ENCODE measurements at places on chromosomes 5 and 9.

DNA sequence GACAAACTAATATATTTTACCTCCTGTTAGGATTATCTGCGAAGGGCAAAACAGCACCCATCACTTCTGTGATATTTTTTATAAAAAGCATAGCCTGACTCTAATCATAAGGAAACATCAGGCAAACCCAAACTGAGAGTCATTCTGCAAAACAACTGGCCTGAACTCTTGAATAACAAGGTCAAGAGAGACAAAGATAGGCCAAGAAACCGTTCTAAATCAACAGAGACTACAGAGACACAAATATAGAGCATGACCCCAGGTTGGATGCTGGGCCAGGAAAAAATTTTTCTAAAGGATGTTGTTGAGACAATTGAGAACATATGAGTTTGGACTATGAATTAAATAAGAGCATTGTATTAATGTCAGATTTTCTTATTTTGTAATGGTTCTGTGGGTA is 384.9 kb downstream of the NFIB start:
- no peaks in the 10 kb centered on the region for H3K4me1 ChIP-seq
- no peak overlapping the region for H3K4me3 ChIP-seq
- H3K27me3 ChIP-seq, result no peaks in the 10 kb centered on the region
- DNase-seq, result no peak
- H3K27ac ChIP-seq, result no peak overlapping the region
- no peaks in the 10 kb centered on the region for H3K36me3 ChIP-seq

GRCh38 chr5:68369457-68370125 is 154.0 kb downstream of the PIK3R1 start:
- H3K4me3 ChIP-seq, result no peak overlapping the region
- no peaks in the 10 kb centered on the region for H3K27me3 ChIP-seq
- DNase-seq, result no peak
- no peaks in the 10 kb centered on the region for H3K4me1 ChIP-seq
- H3K36me3 ChIP-seq, result no peaks in the 10 kb centered on the region
- no peak overlapping the region for H3K27ac ChIP-seq

GRCh38 chr5:40378396-40379177 is 301.1 kb upstream of the PTGER4 start:
- H3K4me1 ChIP-seq, result no peaks in the 10 kb centered on the region
- H3K4me3 ChIP-seq, result no peak overlapping the region
- no peak overlapping the region for H3K27ac ChIP-seq
- no peaks in the 10 kb centered on the region for H3K36me3 ChIP-seq
- H3K27me3 ChIP-seq, result no peaks in the 10 kb centered on the region
- DNase-seq, result no peak

GRCh38 chr5:148384380-148384737 is 601 bp downstream of the FBXO38 start:
- peaks cover 2% of the 10 kb centered on the region for H3K36me3 ChIP-seq
- peaks cover 57% of the 10 kb centered on the region for H3K4me1 ChIP-seq
- H3K4me3 ChIP-seq, result peak overlapping the region; percentile 90
- H3K27ac ChIP-seq, result peak overlapping the region; percentile 94
- no peaks in the 10 kb centered on the region for H3K27me3 ChIP-seq

DNA sequence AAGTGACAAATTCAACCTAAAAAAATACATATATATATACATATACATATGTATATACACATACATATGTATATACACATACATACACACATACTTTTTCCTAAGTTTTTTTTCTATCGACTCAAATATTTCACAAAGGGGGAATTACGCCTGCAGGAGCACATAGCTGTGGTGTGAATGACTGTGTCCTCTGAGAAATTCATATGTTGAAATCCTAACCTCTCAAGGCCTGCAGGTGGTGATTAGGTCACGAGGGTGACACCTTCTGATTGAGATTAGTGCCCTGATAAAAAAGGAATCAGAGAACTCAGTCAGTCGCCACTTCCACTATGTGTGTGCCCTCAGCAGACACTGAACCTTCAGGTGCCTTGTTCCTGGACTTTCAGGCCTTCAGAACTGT is 248.7 kb downstream of the SEMA5A start:
- H3K4me1 ChIP-seq, result no peaks in the 10 kb centered on the region
- H3K4me3 ChIP-seq, result no peak overlapping the region
- DNase-seq, result no peak
- no peaks in the 10 kb centered on the region for H3K27me3 ChIP-seq
- H3K27ac ChIP-seq, result no peak overlapping the region
- no peaks in the 10 kb centered on the region for H3K36me3 ChIP-seq

- H3K27me3 ChIP-seq, result no peaks in the 10 kb centered on the region
- H3K27ac ChIP-seq, result no peak overlapping the region
- no peak overlapping the region for H3K4me3 ChIP-seq
- no peaks in the 10 kb centered on the region for H3K4me1 ChIP-seq
- H3K36me3 ChIP-seq, result no peaks in the 10 kb centered on the region
These were observed 75.6 kb upstream of the VLDLR start for GRCh38 chr9:2545881-2546490.

DNA sequence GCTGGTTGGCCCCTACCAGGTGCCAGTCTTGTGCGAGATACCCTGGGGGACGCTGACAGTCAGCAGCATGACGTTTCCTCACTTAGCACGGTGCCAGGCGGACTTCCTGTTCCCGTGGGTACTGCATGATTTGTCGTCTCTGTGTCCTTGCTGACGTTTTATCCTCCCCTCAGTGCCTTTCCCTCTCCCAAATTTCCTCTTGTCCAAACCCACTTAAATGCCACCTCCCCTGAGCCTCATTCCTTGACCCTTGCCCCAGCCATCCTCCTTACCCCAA is 60.6 kb upstream of the SAP30L start:
- peak; percentile 26 for DNase-seq
- H3K27me3 ChIP-seq, result no peaks in the 10 kb centered on the region
- H3K4me3 ChIP-seq, result no peak overlapping the region
- H3K27ac ChIP-seq, result no peak overlapping the region
- H3K4me1 ChIP-seq, result no peaks in the 10 kb centered on the region

DNA sequence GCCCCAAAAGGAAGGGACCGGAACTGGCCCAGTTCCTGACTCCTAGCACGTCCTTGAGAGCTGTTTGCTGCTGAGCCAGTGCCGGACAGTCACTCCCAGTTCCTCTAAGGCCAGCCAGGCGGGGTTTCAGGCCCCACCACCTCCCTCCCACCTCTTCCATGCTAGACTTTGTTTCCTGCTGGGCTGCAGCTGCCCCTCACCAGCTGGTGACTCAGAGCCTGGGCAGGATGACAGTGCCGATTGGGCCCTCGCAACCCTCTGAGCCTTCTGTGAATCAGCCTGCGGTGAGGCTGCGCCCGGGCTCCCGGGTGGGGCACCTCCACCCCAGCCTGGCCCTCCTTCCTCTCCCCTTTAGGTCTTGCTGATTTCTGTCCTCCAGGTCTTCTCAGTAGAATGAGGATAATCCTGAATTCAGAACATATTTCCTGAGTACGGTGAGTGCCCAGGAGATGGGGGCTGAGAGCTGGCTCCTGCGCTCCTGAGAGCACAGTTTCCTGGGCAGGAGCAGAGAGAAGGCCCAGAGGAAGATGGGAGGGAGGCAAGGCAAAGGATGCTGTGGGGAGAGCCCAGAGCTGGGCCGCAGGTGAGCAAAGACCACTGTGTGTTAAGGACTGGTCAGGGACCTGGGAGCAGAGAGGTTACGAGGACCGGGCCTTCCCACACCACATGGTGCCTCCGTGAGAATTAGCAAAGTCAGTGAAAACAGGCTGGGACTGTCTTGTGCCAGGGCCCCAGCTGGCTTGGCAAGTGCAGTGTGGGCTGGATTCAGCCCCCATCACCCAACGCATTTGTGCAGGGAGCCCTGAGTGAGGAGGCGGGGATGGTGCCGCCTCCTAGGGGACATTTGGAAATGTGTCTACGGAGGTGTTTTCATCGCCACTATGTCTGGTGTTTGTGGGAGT is 32.9 kb upstream of the STXBP1 start:
- H3K27me3 ChIP-seq, result no peaks in the 10 kb centered on the region
- peak; percentile 76 for DNase-seq

DNA sequence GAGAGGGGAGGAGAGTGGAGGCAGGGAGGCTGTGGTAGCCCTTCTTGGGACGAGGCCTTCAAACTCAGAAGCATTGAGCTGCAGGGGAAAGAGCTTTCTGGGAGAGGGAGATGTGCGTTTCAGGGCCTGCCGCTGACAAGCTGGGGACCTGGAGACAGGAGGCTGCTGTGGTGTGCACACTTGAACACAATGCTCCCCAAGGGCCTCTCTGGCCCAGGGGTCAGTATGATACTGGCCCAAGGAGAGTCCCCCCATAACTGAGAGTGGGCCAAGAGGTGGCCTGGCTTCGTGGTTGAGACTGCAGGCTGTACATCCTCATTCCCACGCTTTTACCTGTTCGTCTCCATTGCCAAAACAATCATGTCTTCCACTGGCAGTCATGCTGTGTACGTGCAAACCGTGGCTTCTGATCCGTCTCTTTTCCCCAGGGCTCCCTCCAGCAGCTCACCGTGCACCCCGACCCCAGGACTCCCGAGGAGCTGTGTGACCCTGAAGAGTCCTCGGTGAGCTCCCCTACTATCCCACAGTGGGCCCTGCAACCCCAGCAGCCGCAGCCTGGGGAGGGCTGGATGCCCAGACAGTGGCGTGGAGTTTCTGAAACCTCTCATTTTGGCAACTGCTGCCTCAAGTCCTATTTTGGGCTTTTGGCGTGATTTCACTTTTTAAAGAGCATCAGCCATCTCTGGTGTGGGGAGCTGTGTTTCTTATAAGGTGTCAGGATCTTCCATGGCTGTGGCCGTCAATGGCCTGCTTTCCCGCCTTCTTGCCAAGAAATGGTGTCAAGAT is 43.4 kb downstream of the COL15A1 start:
- no peak for DNase-seq
- H3K4me3 ChIP-seq, result no peak overlapping the region
- H3K4me1 ChIP-seq, result no peaks in the 10 kb centered on the region
- H3K27ac ChIP-seq, result peak overlapping the region; percentile 36

- no peak for DNase-seq
- H3K27ac ChIP-seq, result no peak overlapping the region
- no peaks in the 10 kb centered on the region for H3K4me1 ChIP-seq
- no peaks in the 10 kb centered on the region for H3K27me3 ChIP-seq
- no peak overlapping the region for H3K4me3 ChIP-seq
- H3K36me3 ChIP-seq, result no peaks in the 10 kb centered on the region
These were observed 24.1 kb downstream of the BNC2 start for GRCh38 chr9:16846367-16846766.

- peaks cover 20% of the 10 kb centered on the region for H3K4me1 ChIP-seq
- no peak for DNase-seq
- no peaks in the 10 kb centered on the region for H3K27me3 ChIP-seq
- H3K4me3 ChIP-seq, result no peak overlapping the region
- H3K27ac ChIP-seq, result no peak overlapping the region
- H3K36me3 ChIP-seq, result no peaks in the 10 kb centered on the region
These were observed 418.0 kb downstream of the CETN3 start for GRCh38 chr5:89991592-89991991.

- no peaks in the 10 kb centered on the region for H3K4me1 ChIP-seq
- no peak overlapping the region for H3K4me3 ChIP-seq
- H3K36me3 ChIP-seq, result no peaks in the 10 kb centered on the region
- DNase-seq, result no peak
- no peak overlapping the region for H3K27ac ChIP-seq
These were observed 231.3 kb downstream of the FSTL4 start for GRCh38 chr5:133381041-133381440.

DNA sequence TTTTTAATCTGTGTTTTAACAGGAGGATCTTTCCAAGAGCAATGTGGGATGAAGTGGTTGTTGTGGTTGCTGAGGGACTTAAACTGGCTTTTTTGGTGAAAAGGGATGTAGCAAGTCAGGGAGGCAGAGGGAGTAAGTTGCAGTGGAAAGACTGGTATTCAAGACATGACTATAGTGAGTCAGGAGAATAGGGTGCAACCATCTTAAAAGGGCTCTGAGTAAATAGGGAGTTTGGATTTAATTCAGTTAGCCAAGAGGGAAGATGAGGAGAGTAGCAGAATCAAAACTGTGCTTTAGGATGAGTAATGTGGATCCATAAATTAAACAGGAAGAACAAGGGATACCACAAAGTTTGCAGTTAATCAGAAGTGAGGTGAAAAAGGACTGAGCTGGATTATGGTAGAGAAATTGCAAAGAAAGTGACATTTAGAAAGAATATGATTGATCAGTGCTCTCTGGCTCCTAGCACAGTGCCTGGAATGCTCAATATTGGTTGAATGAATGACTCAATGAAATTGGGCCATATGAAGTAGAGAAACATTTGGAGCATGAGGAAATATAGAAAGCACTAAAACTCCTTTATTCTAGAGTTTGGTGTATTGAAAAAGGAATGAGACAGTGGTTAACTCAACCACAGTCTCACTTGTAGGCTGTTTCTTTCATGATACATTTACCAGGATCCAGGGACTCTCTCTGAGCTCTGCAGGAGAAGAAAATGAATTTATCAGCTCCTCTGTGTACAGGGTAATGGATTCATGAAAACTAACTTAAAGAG is 5.1 kb downstream of the POLR3G start:
- H3K4me3 ChIP-seq, result no peak overlapping the region
- peaks cover 17% of the 10 kb centered on the region for H3K4me1 ChIP-seq
- no peak for DNase-seq
- H3K36me3 ChIP-seq, result no peaks in the 10 kb centered on the region
- no peaks in the 10 kb centered on the region for H3K27me3 ChIP-seq

- no peaks in the 10 kb centered on the region for H3K4me1 ChIP-seq
- DNase-seq, result no peak
- H3K36me3 ChIP-seq, result no peaks in the 10 kb centered on the region
- no peak overlapping the region for H3K4me3 ChIP-seq
- no peaks in the 10 kb centered on the region for H3K27me3 ChIP-seq
These were observed 292.9 kb upstream of the PUM3 start for GRCh38 chr9:3136686-3137346.

- H3K4me1 ChIP-seq, result no peaks in the 10 kb centered on the region
- H3K27me3 ChIP-seq, result peaks cover 36% of the 10 kb centered on the region
- H3K36me3 ChIP-seq, result no peaks in the 10 kb centered on the region
- H3K27ac ChIP-seq, result peak overlapping the region; percentile 49
- H3K4me3 ChIP-seq, result peak overlapping the region; percentile 38
- DNase-seq, result no peak
These were observed 1.1 kb downstream of the PCDHAC1 start for GRCh38 chr5:140927228-140927573.

DNA sequence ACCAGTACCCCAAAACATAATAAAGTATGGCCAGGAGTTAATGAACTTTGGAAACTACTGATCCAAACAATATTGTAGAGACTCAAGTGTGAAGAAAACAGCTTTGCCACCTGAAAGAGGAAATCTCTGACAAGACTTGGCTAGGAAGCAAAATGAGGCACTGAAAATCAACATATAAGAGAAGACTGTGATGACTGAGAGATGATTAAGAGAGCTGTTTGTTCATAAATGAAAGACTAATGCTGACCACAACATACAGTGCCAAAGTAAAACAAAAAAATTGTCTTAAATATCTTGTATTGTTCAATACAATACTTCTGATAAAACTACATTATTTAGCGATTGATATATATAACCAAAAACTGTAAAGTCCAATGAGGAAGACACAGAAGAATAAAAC is 7.2 kb downstream of the RC3H2 start:
- H3K27ac ChIP-seq, result no peak overlapping the region
- no peak overlapping the region for H3K4me3 ChIP-seq
- no peak for DNase-seq
- peaks cover 60% of the 10 kb centered on the region for H3K4me1 ChIP-seq
- no peaks in the 10 kb centered on the region for H3K36me3 ChIP-seq

DNA sequence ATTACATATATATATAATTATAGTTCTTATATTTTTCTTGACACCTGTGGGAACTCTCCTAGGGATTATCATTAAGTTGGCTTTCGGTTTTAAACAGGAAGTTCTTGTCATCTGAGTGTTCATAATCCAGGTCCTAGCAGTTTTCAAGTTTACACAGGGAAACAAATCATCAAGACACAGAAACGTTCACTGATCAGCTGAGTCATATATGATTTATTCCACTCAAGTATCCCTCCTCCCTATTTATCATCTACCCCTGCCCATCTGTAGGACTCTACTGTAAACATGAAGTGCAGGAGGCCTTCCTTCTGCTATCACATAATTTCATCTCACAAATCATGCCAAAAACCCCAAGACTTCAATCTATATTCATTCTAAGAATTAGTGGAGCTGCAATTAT is 6.3 kb downstream of the SLC25A51 start:
- H3K27ac ChIP-seq, result no peak overlapping the region
- H3K4me3 ChIP-seq, result no peak overlapping the region

Measured in tibial nerve (tissue), 4 donors.